Stimulated activated CD4-positive, alpha-beta T cell treated with anti-CD3 and anti-CD28 coated beads, Interleukin-4, amount 100 ng/mL, for 1 hour (primary cell): ENCODE measurements at places on chromosomes 7 and 10.

DNA sequence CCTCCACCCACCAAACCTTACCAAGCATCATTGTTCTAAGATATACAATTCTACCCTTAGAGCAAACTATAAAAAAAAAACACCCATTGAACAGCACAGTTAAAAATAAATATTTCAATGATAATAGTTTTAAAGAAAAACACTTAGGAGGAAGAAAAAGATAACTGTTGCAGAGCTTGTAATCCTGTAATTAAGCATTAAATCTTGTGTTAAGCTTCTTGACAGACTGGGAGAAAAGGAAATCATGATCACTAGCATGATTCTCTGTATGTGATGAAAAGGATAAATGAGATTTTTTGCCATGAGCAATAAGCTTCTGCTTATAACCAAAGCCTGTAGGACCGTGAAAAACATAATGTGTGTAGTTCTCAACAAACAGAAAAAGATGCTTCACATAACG is 289.8 kb downstream of the CACNA2D1 start:
- DNase-seq, result no peak

- DNase-seq, result no peak
Measured at GRCh38 chr10:2817940-2818636, 249.3 kb upstream of the PFKP start.

DNA sequence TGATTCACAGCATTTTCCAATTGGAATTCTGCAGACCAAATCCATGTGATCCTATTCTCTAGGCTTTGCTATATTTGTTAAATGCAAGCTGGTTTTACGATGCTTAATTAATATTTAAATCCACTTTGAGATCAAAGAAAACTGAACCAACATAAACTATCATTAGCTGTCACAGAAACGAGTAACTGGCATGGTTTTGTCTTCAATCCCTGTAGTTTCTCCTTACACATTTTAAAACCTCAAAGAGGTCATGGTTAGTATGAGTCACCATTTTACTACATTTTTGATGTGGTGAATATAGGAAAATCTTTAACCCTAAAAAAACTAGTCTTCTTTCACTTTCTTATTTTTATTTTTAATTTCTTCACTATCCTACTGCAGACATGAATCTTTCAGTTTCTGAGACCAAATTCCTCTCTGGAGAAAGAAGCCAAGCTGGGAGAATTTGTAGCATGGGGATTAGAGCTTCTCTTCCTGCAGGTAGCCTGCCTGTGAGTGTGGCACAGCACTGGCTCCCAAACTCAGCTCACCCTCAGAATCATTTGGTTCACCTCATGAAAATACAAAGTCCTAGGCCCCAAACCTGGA is 8.7 kb upstream of the LIPM start:
- no peak for DNase-seq

DNA sequence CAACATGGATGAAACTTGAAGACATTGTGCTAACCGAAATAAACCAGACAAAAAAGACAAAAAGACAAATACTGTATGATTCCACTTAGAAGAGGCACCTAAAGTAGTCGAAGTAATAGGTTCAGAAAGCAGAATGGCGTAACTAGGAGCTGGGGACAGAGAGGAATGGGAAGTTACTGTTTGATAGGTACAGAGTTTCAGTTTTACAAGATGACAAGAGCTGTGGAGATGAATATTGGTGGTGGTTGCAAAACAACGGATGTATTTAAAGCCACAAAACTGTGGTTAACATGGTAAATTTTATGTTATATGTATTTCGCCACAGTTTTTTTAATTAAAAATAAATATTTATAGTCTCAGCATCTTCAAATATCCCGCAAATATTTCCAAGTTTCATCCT is 64.1 kb upstream of the DIP2C start:
- no peak for DNase-seq

DNA sequence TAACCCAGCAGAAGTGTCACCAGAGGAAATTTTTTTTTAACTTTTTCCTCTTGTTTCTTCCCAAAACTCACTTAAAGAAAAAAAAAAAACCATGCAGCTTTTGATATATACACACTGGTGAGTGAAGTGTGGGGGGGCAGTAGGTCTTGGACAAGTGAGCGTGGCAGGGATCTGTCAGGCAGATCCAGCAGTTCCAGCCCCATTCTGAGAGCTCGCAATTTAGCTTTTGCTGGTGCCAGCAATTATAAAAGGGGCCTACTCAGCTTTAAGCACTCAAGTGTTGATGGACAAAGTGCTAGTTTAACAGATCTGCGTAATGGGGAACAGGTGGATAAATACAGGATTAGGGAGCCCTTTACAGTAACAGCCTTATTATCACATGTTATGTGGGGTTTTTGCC is 619.2 kb upstream of the GALNT17 start:
- DNase-seq, result no peak

- DNase-seq, result no peak
Measured at GRCh38 chr7:93148727-93149126, 542 bp upstream of the SAMD9L start.

DNA sequence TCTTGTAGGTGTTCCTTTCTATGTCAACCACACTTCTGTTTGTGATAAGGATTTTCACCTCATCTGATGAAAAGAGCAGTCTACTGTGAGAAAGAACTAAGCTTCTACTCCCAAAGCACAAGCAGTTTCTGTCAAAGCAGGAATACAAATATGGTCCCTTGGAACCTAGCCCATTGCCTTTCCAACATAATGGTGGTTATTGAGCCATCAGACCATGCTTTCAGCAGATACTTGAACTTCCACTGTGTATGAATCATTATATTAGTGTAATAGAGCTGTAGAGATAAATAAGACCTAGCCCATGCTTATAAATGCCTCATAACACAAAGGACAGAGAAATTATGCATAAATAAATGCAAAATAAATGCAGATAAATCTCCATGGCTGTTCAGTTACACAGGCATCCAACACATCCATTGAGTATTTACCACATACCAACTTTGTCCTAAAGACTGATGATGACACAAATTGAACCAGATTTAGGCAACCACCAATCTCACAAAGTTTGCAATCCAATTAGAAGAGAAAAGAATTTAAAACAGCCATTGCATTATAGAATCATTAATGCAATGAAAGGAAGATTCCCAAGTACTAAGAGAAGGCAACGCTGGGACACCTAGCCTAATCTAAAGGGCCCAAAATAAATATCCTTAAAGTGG is 729.4 kb upstream of the C7orf33 start:
- no peak for DNase-seq

DNA sequence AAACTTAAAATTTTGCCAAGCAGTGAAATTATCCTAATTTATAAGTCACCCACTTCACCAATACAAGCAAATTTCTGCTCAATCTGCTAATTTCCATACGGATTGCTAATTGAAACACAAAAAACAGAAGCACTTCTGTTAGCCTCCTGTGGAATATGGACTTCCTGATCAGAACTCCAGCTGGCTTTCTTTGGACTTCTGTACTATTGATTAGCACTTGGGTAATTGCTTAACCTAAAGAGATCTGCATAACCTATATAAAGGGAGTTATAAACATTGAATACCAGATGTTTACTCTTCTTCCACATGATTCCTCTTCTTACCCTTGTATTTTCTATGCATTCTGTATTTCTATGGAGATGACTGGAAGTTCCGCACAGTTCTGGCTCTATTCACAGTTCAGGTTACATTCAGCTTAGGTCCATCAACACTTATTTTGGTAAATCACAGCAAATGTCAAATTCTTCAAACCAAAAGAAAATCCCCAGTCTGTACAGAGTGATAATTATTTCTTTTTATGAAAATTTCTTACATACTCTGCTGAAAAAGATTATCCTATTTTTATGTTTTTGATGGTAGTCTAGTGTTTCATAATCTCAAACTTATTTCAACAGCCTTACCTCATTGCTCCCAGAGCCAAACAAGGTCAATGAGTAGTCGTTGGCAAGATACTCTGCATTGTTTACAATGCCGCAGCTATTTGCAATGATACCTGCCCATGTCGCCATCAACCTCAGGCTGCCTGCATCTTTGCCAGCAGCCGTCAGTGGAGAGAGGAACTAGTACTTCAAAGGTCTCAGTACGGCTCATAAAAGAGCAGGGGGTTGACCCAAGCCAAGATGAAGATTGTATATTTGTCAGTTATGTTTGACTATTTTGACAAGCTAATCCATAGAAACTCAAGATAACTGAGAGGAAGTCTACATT is 225.6 kb downstream of the AHR start:
- DNase-seq, result no peak

DNA sequence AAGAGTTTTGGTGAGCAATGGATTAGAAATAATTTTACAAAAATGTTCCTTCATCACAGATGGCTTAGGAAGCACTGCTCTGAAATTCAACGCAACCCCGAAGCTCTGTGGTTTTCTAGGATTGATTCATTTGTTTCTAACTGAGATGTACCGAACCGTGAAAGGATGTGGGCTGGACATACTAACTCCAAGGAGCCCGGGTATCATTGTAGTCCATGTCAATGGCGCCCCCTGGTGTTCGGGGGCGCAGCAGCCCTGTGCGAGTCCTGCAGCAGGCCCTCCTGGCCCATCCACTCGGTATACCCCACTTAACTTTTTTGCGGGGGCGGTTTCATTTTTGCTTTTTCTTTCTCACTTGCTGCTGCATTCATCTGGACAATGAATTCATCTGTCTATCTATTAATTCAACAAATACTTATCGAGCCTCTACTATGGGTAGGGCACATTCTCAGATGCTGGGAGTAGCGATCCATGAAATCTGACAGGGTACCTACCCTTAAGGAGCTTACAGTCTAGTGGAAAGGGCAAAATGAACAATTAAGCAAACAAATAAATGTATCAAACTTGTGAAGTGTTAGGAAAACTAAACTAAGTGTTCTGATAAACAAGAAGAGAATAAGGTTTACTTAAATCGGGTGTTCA is 25.2 kb upstream of the ITPRID1 start:
- DNase-seq, result no peak

DNA sequence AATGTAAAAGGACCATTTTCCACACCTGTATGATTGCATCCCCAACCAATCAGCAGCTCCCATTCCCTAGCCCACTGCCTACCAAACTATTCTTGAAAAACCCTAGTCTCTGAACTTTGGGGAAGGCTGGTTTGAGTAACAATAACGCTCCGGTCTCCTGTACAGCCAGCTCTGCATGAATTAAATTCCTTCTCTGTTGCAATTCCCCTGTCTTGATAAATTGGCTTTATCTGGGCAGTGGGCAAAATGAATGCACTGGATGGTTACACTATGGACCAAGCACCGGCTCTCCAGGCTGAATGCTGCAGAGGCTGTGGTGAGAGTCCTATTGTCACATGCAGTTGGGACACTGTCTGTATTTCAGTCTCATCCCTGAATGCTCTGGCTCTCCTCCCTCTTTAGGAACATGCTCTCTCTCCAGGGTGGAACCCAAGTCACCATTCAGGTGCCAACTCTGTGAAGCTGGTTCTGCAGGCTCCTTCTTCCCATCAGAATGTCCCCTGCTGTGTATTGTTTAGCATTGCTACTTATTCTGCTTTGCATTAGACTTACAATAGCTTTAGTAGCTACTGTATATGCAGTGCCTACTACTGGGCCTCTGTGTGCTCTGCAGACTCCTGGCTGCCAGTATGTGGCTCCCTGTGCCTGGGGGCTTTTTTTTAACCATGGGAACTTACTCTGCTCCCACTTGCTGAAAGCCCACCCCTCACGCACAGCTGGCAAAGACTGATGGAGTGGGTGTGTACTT is 6.9 kb downstream of the CCL24 start:
- no peak for DNase-seq

- peak; percentile 5 for DNase-seq
Measured at GRCh38 chr10:97713339-97713825, at the start of gene MARVELD1. MARVELD1 (plus strand) TSS chr10:97713730; CDS start chr10:97713877, 147 bp downstream.

- DNase-seq, result peak; percentile 22
Measured at GRCh38 chr7:105876964-105877601, 684 bp upstream of the ATXN7L1 start.

GRCh38 chr7:130899638-130900401 is 165.8 kb upstream of the KLF14 start:
- DNase-seq, result no peak

DNA sequence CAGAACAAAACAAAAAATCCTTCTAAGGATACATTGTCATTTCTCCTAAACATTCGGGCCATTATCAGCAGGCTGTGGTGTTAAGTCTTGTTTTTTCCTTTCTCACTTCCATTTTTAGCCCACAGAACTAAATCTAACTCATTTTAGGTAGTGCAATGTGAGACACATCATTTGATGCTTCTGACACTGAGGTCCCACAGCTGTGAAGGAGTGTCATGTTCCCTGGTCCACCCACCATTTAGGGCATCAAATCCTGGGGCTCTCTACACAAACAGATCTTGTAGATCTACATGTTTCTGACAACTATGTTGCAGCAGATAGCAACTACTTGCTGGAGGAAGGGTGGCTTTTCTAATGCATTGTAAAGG is 232.5 kb upstream of the IGFBP3 start:
- no peak for DNase-seq
